K562 (cell line): ENCODE measurements at places on chromosomes 1 and 21. TPM values are rescaled to one million over a fixed set of nuclear protein-coding genes. Genes with fewer than 3 reads are reported as not detected.
A peak's percentile ranks its signal among the peaks of the same experiment; 100 is the strongest.

GRCh38 chr1:64424412-64424811, 45.5 kb upstream of the CACHD1 start:
- no peaks in the 10 kb centered on the region for H3K4me1 ChIP-seq
- no peak for DNase-seq
- no peaks in the 10 kb centered on the region for H3K36me3 ChIP-seq
- no peaks in the 10 kb centered on the region for H3K27me3 ChIP-seq

DNA sequence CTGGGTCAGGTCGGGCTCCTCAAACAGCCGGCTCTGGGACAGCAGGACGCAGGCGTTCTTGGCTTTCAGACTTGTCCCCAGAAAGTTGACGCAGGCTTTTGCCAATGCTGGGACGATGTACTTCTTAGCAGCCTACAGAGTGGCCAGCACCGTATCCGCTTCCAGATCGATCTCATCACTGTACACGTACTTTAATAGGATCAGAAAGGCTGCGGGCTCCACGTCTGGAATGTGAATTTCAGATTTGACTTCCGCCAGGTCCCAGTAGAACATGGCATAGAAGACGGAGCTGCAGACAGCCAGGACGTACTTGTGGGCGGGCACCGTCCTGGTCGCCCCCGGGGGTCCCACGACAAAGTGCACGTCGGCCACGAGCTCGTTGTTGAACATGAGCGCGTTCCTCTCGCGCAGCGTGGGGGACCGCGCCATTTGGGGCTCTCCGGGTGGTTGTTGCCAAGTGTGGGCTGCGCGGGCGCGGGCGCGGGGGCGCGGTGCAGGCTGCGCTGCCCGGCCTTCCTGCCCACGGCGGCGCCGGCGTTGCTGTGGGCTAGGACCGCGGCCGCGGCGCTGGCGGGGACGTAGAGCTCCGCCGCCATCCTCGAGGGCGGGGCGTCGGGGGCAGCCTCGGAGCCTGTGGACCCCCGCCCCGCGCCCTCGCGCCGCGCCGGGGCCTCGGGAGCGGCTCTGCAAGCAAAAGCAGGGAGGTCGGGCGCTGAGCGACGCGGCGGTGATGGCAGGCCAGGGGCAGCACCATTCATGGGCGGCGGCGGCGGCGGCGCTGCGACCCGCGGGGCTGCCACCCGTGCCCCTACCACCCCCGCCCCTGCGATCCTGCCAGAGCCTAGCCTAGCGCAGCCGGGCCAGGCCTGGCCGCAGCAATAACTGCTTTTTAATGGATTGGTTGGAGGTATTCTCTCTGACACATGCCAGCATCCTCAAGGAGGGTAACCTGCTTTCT, 10.6 kb downstream of the CNR2 start:
- peaks cover 3% of the 10 kb centered on the region; the same call in 1 of the 2 replicates for H3K4me1 ChIP-seq
- H3K4me3 ChIP-seq = no peak overlapping the region
- no peak overlapping the region for H3K27ac ChIP-seq
- no peaks in the 10 kb centered on the region for H3K27me3 ChIP-seq
- DNase-seq = no peak

DNA sequence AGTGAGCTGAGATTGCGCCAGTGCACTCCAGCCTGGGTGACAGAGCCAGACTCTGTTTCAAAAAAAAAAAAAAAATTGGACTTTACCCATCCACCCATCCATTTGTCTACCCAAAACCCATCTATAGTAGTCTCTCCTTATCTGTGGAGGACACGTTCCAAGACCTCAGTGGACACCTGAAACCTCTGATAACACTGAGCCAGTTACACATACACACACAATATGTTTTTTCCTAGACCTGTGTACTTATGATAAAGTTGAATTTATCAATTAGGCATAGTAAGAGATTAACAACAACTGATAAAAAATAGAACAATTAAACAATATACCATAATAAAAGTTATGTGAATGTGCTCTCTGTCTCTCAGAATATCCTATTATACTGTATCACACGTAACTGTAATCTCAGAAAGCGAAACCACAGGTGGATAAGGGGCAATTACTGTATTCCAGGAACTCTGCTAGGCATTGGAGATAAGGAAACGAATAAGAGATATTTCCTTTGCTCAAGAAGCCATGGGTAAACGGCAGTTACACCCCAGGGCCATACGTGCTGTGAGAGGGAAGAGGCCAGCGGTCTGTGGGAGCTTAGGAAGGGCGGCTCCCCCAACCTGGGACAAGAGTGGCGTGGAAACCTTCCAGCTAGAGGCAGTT, 84.2 kb upstream of the DISP3 start:
- H3K27ac ChIP-seq = no peak overlapping the region
- H3K4me1 ChIP-seq = peaks cover 13% of the 10 kb centered on the region
- H3K4me3 ChIP-seq = no peak overlapping the region
- H3K27me3 ChIP-seq = peaks cover 78% of the 10 kb centered on the region
- no peaks in the 10 kb centered on the region for H3K36me3 ChIP-seq

GRCh38 chr21:45535341-45536081, 6.7 kb downstream of the SLC19A1 start:
- peaks cover 92% of the 10 kb centered on the region; the same call in 2 of the 3 replicates for H3K36me3 ChIP-seq
- H3K4me1 ChIP-seq = peaks cover 72% of the 10 kb centered on the region
- H3K4me3 ChIP-seq = no peak overlapping the region
- H3K27me3 ChIP-seq = no peaks in the 10 kb centered on the region

The ADGRL4 gene
- 0.11 TPM in 1 of 2 replicates, not detected in the other for total RNA-seq

The CR2 gene
- 0.51 and 0.66 TPM in 2 replicates for total RNA-seq

GRCh38 chr1:25727635-25728286, 72.2 kb upstream of the SELENON start:
- peaks cover 81% of the 10 kb centered on the region for H3K27me3 ChIP-seq
- no peak overlapping the region for H3K4me3 ChIP-seq
- no peaks in the 10 kb centered on the region; the same call in 1 of the 3 replicates for H3K4me1 ChIP-seq
- no peak overlapping the region for H3K27ac ChIP-seq

GRCh38 chr1:219726480-219727272, 113.8 kb upstream of the ZC3H11B start:
- no peaks in the 10 kb centered on the region for H3K36me3 ChIP-seq
- H3K4me3 ChIP-seq = no peak overlapping the region
- no peaks in the 10 kb centered on the region for H3K4me1 ChIP-seq

The ADORA1 gene
- total RNA-seq = not detected in 2 replicates

The PDIK1L gene
- 26.3 TPM in 2 replicates for total RNA-seq

GRCh38 chr1:157119448-157119847, 18.7 kb downstream of the ETV3 start:
- peaks cover 10% of the 10 kb centered on the region for H3K27me3 ChIP-seq
- H3K27ac ChIP-seq = no peak overlapping the region
- H3K36me3 ChIP-seq = peaks cover 18% of the 10 kb centered on the region; the same call in 2 of the 3 replicates

DNA sequence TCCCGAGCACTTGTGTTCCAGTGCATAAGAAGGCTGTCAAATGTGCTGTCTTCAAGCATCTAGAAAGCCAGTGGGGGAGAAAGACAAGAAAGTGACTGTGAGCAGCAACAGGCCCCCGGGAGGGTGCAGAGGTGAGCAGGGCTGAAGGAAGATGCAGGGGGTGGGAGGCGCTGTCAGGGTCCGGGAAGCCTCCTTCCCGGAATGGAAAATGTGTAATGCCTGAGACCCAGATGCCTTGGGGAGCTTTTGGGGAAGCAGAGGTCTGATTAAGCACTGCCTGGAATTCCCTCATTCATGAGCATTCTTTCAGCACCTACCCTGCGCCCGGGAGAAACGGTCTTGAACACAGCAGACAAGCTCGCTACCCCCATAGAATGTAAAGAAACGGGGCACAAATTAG, 1.3 kb downstream of the NPHP4 start:
- no peak overlapping the region; the same call in 2 of the 3 replicates for H3K27ac ChIP-seq
- DNase-seq = no peak
- peaks cover 12% of the 10 kb centered on the region; the same call in 2 of the 3 replicates for H3K36me3 ChIP-seq
- no peaks in the 10 kb centered on the region for H3K27me3 ChIP-seq
- H3K4me1 ChIP-seq = peaks cover 18% of the 10 kb centered on the region; the same call in 2 of the 3 replicates

- DNase-seq = no peak
- no peaks in the 10 kb centered on the region for H3K36me3 ChIP-seq
- peaks cover 65% of the 10 kb centered on the region for H3K27me3 ChIP-seq
- H3K4me1 ChIP-seq = no peaks in the 10 kb centered on the region
These were observed 1.7 kb downstream of the NFASC start for GRCh38 chr1:204872262-204872881.

GRCh38 chr21:39519835-39520234, 68.1 kb downstream of the SH3BGR start:
- no peak overlapping the region for H3K4me3 ChIP-seq
- H3K36me3 ChIP-seq = no peaks in the 10 kb centered on the region
- no peak for DNase-seq
- H3K27ac ChIP-seq = no peak overlapping the region

The MCOLN2 gene
- 0.18 and 0.27 TPM in 2 replicates for total RNA-seq

DNA sequence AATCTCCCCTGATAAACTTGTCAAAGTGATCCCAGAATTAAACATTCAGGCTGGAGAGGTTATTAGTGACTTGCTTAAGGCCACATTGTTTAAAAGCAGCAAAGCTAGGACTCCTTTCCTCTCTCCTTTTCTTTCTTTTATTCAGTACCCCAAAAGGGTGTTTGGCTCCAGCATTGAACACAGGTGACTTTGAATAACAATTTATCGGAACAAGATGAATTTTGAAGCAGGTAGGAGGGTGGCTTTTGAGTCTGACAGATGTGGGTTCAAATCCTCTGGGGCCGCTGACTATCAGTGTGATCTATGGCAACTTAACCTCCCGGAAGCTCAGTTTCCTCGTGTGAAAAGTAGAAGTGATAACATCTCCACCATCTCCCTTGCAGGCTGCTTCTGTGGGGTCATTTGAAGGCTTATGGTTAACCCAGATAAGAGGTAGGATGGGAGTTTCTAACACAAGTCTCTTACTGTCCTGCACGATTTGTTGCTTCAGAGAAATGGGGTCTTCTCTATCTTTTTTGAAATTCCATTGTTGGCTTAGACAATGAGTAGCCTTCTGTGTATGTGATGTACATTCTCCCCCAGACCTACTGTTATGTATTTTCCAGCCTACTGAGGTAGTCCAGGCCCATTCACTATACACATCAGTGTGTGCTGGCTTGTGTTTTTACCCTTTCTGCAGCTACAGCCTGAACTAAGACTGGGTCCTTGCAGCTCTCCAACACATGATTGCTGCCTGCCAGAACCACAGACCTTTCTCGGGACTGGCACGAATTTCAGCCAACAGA, 29.0 kb downstream of the JUN start:
- H3K27ac ChIP-seq = peak overlapping the region; percentile 43; the same call in 2 of the 3 replicates
- peaks cover 26% of the 10 kb centered on the region for H3K4me1 ChIP-seq
- peak; percentile 30 for DNase-seq
- H3K27me3 ChIP-seq = no peaks in the 10 kb centered on the region
- no peaks in the 10 kb centered on the region for H3K36me3 ChIP-seq

- peaks cover 5% of the 10 kb centered on the region; the same call in 1 of the 2 replicates for H3K4me1 ChIP-seq
- no peaks in the 10 kb centered on the region for H3K36me3 ChIP-seq
- no peak overlapping the region for H3K4me3 ChIP-seq
- DNase-seq = no peak
- H3K27me3 ChIP-seq = no peaks in the 10 kb centered on the region
These were observed 19.8 kb upstream of the ARTN start for GRCh38 chr1:43913666-43914360.

DNA sequence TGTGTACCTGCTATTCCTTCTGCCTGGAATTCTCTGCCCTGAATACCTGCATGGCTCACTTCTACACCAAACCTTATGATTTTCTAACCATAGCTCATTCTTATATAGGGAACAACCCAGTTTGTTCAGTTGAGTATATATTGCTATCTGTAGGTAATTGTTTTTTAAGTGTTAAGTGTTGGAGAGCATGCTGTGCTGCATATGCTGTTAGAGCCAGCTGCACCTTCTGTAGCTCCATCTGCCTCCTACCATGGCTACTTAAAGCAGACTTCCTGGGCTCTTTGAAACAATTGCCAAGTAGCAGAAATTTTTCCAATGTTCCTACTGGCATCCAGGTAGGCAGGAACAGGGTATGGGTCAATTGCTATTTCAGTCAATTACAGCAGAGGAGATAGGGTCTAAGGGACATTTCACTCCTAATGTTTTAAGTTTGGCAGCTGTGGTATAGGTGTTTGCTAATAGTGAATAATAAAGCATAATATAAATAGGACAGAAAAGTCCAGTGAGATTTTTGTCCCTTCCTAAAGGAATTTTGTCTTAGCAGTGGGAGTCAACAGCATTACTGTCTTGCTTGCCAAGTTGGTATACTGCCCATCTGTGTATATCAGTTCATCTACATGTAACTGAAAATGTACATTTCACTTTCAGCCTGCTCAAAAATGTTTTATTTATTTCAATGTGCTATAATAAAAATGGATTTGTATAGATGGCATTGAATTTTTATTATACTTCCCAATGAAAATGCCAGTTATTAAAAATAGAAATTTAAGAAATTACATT, 34.0 kb upstream of the C1orf115 start:
- no peak overlapping the region for H3K4me3 ChIP-seq
- H3K4me1 ChIP-seq = no peaks in the 10 kb centered on the region
- no peaks in the 10 kb centered on the region for H3K27me3 ChIP-seq
- DNase-seq = no peak

- H3K36me3 ChIP-seq = no peaks in the 10 kb centered on the region
- no peaks in the 10 kb centered on the region for H3K4me1 ChIP-seq
- H3K27ac ChIP-seq = no peak overlapping the region
- H3K4me3 ChIP-seq = no peak overlapping the region
These were observed 35.8 kb downstream of the ELF3 start for GRCh38 chr1:202046227-202046626.

The LCE3D gene
- total RNA-seq = not detected in 2 replicates

DNA sequence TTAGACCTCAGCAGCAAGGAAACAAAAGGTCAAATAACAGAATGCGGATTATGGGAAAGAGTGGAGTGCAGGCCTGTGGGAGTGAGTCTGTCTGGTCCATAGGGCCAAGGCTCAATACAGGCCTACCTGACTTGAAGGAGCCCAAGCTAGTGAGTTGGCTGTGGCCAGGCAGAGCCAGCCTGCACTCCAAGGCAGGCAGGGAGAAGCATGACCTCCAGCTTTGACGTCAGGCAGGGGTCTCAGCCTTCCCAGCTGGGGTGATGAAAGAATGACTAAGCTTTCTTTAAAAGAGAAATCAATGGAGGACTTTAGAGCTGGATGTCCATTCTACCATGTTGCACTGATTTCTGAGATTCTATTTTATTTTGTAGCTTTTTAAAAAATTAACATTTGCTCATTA, 62.8 kb downstream of the RHOU start:
- H3K27ac ChIP-seq = no peak overlapping the region
- H3K36me3 ChIP-seq = no peaks in the 10 kb centered on the region
- no peaks in the 10 kb centered on the region for H3K4me1 ChIP-seq
- no peak overlapping the region for H3K4me3 ChIP-seq
- H3K27me3 ChIP-seq = peaks cover 3% of the 10 kb centered on the region; the same call in 1 of the 3 replicates
- no peak for DNase-seq

GRCh38 chr1:32464716-32465577, at the start of gene ZBTB8B:
ZBTB8B (plus strand) TSS chr1:32465072; CDS start chr1:32470625, 5,553 bp downstream.
- H3K4me1 ChIP-seq = no peaks in the 10 kb centered on the region; the same call in 2 of the 3 replicates
- H3K36me3 ChIP-seq = no peaks in the 10 kb centered on the region
- no peak within 1 kb of the TSS for H3K27ac ChIP-seq

GRCh38 chr1:219477861-219478260, 135.0 kb downstream of the ZC3H11B start:
- H3K27ac ChIP-seq = no peak overlapping the region
- DNase-seq = no peak
- H3K36me3 ChIP-seq = no peaks in the 10 kb centered on the region
- peaks cover 3% of the 10 kb centered on the region; the same call in 1 of the 3 replicates for H3K27me3 ChIP-seq

GRCh38 chr1:208628022-208628914, 384.1 kb upstream of the PLXNA2 start:
- H3K4me3 ChIP-seq = no peak overlapping the region
- no peaks in the 10 kb centered on the region for H3K27me3 ChIP-seq
- no peaks in the 10 kb centered on the region for H3K36me3 ChIP-seq
